Smooth muscle cell of the coronary artery (primary cell): ENCODE measurements at places on chromosomes 5 and 9. TPM values are rescaled to one million over a fixed set of nuclear protein-coding genes. Genes with fewer than 3 reads are reported as not detected.

Gene SGCD
- total RNA-seq = 7.0 and 24.2 TPM in 2 replicates

Gene PCDHB3
- 0.15 and 1.1 TPM in 2 replicates for total RNA-seq

Gene C5orf58
- not detected in 2 replicates for total RNA-seq

Gene PCSK1
- under 0.01 and 1.6 TPM in 2 replicates for total RNA-seq

Gene CNTNAP3B
- 0.94 and 25.9 TPM in 2 replicates for total RNA-seq

Gene LIX1
- not detected in 2 replicates for total RNA-seq

Gene FAM163B
- not detected in 2 replicates for total RNA-seq

Gene CMYA5
- total RNA-seq = 0.08 and 1.6 TPM in 2 replicates

Gene TAS2R1
- total RNA-seq = not detected in 2 replicates

Gene C1QTNF2
- 0.23 and 0.35 TPM in 2 replicates for total RNA-seq

Gene CAMLG
- total RNA-seq = 40.5 and 41.1 TPM in 2 replicates

Gene FABP6
- not detected in 2 replicates for total RNA-seq

Gene SUSD3
- total RNA-seq = 0.12 and 0.23 TPM in 2 replicates

Gene PRDM9
- total RNA-seq = not detected in 2 replicates

Gene MLANA
- total RNA-seq = not detected in 2 replicates

Gene RLN1
- not detected in 2 replicates for total RNA-seq

Gene PCDHB4
- total RNA-seq = 0.08 and 0.23 TPM in 2 replicates

Gene GRIN3A
- not detected in 2 replicates for total RNA-seq

Gene LCN1
- total RNA-seq = not detected in 2 replicates

Gene DAB2IP
- 7.7 and 34.0 TPM in 2 replicates for total RNA-seq

Gene UNC5A
- total RNA-seq = under 0.01 TPM in 1 of 2 replicates, not detected in the other

Gene TRIP13
- 1.1 and 10.8 TPM in 2 replicates for total RNA-seq

Gene FBP2
- not detected in 2 replicates for total RNA-seq

Gene QSOX2
- total RNA-seq = 3.3 and 7.9 TPM in 2 replicates

Gene DOCK8
- total RNA-seq = 0.12 TPM in 1 of 2 replicates, not detected in the other

Gene TRPM3
- total RNA-seq = 0.90 and 11.9 TPM in 2 replicates

Gene TLX3
- not detected in 2 replicates for total RNA-seq

Gene PCDHB10
- 0.59 and 0.68 TPM in 2 replicates for total RNA-seq
